CMK (cell line): ENCODE measurements at places on chromosomes 2 and 18.

DNA sequence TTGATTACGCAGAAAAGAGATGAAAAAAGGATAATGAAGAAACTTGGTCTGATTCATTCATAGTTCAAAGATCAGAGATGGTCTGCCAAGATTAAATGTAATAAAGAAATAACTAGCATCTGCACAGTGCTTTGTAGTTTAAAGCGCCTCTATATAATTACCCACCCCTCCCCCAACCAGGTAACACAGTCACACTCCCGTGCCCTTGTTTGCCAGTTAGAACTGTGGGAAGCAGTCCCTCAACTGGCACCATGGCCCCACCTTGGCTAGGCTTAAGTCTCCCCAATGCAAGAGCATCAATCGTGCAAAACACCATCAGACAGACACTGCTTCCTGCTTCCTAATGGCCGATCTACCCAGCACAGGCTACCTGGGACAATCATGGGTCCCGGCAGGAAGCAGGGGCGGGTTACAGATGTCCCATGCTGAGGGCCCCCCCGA, 11.6 kb downstream of the ADCY3 start:
- DNase-seq = no peak

GRCh38 chr2:218992703-218993344, 398 bp downstream of the CRYBA2 start:
- no peak for DNase-seq

DNA sequence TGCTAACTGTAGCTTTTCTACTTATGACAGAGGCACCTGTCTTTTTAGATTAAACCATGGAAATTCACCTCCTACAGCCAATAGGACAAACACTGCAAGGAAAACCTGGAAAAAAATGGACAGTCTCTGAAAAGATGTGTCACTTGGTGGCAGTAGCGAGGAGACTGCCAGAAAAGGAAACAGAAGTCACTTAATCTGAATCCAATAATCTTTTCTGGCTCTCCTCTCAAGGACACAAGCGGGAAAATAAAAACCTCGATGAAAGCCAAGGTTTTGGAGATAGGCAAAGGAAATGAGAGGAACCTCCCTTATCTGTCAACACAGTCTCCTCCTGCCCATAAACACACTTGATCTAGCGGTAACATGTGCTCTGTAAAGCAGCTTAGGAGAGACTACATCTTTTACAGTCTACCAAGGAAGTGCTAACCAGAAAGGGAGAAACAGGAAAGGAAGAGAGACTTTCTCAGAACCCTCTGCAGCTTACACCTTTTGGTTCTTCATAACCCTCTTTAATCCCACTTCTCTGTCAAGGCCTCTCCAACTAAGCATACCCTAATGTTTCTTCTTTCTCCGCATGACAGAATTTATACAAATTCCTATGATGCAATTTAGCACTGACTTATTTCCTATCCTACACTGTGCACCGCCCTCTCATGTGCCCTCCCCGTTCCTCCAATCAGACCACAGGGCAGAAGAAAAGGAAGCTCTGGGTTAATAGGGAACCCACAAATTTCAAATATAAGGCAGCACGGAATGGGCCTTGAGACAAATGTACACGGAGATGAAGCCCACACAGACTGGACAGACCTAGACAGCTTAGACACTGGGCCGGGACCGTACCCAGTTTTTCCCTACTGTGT, 52.8 kb downstream of the CLASP1 start:
- DNase-seq = peak; percentile 74

- DNase-seq = no peak
Measured at GRCh38 chr2:121777699-121778058, 22.2 kb downstream of the TSN start.

DNA sequence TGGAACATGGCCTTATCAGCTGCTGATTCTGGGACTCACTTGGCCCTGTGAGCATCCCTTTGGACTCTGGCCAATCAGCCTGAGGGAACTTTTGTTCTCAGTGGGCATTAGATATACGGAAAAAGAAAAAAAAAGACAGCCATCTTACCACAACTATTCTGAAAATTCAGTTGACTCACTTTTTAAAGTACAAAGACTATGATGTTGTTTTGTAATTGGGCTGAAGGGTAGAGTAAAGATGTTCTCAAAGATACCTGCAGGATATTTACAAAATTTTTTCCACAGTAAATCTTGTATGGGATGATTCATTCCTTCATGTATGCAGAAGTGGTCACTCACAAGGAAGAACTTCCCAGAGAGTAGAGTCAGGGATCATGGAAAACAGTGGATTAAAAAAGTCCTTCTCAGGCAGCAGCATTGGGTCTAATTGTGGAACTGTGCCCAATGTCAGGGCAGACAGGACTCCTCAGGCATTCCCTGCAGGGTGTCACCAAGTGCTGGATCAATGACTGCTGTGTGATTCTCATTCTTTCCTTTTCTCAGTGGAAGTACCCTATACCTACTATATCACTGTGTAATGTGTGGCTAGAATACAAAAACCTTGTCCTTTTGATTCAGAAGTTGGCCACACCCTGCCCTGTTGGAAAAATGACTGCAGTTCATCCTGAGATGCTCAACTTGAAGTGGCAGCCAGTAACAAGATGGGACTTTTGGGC, 35.4 kb downstream of the SULT1C4 start:
- DNase-seq = no peak
